Activated B cell treated with CpG ODN at 0.5 μM for 24 hours (primary cell): ENCODE measurements at places on chromosomes 5 and 9.

DNA sequence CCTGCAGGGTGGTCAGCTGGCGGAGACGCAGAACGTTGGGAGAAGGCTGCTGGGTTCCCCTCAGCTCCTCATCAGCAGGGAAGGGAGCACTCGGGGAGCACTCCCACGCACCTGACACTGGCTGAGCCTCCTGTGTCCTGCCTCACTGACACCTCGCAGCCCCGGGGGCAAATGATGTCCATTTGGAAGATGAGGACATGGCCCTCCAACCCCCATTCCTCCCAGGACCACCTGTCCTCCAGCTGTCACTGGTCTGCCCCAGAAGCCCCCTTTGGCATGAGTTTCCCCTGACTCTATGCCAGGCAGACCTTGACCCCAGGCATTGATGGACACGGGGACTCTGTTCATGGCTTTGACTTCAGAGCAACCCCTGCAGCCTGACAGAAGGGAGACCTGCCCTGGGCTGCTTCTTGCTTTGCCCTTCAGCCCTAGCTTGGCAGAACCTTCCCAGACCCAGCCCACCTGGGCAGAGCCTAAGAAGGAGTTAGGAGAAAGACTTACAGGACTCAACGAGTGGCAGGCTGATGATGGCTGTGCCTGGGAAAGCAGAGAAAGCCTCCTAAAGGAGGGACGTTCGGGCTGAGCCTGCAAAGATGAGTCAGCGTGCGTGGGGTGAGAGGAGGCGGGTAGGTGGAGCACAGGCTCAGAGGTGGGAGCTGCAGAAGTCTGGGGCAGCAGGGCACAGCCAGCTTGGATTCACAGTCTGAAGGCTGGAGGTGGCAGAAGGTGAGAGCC is 90.6 kb downstream of the LMX1B start:
- no peak for DNase-seq

- DNase-seq, result no peak
Measured at GRCh38 chr5:78835176-78835575, 149.9 kb downstream of the ARSB start.

DNA sequence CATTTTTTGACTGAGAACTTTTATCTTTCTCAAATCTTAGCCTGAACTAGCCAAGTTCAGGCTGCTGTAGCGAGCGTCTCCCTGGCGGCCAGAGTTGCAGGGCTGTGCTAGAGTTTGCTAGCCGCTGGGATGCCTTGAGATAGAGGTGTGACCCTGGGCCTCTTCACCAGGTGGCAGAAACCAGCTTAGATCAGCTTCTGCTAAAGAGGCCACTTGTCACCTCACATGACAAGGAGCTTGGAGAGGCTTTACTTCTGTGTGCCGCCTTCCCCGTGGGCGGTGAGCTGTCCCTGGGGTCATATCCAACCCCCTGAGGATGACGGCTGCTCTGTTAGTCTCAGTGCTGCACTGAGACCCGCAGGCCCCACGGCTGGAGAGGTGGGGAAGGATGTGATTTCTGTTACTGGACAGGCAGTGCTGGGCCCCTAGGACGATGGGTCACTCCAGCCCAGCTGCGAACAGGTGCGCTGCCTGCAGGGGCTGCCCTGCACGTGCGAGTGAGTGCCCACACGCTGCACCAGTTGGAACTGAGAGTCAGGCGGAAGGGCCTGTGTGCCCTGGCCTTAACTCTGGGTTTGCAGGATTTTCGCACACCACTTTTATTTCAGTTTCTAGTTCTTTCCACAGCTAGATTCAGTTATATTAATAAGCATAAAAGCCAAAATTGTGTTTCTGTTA is 63.8 kb downstream of the EHMT1 start:
- DNase-seq, result no peak

DNA sequence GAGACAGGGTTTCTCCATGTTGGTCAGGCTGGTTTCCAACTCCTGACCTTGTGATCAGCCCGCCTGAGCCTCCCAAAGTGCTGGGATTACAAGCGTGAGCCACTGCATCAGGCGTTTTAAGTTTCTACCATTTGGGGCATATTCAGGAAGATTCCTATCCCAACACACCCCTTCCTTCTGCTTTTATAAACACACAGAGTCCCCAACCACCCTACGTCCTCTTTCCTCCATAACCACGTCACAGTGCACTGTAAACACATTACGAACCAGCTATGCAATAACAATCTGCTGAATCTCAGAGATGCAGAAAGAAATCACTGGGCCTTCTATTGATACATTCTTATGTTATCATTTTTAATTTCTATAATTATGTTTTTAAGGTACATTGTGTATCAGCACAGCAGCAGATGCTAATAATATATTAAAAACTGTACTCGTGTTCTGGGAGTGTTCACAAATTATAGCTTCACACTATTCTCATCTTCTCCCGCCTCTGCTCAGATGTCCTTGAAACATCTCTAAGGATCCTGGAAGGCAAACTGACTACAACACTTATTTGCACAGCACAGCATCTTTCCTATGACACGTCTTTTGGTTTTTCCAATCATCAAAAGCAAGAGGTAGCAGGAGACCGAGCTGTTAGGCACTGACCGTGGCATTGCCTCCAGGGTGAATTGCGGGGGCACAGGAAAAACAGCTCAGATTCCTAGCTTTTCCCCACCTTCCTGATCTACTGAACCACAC is 60.2 kb downstream of the KCNIP1 start:
- DNase-seq, result no peak

DNA sequence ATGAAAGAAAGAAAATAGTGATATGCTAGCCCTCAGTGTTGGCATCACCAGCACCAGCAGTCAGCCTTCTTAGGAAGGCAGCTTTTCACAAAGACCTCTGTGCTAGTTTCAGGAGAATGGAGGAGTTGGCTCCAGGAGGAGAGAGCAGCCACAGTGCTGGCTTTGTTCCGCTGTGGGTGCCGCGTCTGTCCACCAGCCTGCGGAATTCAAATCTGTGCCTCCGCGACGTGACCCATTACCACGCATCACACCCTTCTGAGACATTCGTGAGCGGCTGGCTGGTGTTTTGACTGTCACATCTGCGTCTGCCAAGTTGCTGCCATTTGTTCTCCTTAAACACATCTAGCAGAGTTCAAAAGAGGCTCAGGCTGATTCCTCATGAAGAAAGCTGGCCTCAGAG is 34.4 kb downstream of the SNX18 start:
- DNase-seq, result no peak

GRCh38 chr9:120832807-120833206 is 9.9 kb downstream of the PSMD5 start:
- no peak for DNase-seq

- no peak for DNase-seq
Measured at GRCh38 chr9:132560616-132561202, 21.7 kb upstream of the BARHL1 start.

GRCh38 chr5:63124266-63124665 is 545.6 kb downstream of the LRRC70 start:
- no peak for DNase-seq

DNA sequence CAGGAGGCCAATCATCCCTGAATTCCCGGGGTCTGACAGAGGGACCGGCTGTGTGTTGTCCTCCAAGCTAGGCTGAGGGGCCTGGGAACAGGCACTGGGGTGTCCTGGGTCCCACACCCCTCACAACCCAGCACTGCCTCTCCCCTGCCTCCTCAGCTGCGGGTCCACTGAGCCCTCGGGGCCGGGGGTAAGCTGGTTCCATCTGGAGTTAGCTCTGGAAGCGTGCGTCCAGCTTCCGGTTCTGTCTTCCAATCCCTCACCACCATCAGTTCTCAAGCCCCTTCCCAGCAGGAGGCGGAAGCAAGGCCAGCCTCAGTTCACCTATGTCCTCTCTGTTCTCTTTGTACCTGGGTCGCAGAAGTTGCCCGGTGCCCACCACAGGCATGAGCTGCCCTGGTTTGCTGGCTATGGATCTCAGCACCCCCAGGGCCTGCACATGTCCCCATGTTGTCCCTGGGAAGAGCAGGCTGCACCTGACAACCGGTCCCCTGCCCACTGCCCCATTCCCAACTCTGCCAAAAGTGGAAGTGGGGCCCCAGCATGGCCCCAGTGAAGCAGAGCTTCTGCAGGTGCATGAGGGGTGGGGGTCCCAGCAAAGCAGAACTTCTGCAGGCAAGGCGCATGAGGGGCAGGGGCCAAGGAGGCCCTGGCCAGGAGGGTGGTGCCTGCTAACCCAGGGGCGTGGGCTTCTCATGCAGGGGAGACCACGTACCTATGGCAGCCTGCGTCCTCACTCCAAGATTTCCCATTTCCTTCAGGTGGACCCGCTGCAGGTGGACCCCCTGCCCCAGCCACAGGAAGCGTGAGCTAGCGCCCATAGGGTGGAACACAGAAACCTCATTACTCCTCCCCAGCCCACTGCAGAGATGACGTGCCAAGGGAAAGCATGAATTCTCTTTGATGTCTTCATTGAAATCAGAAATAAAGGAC is 111.9 kb downstream of the ZNF354C start:
- no peak for DNase-seq

- DNase-seq, result no peak
Measured at GRCh38 chr5:38424148-38425060, 132.0 kb downstream of the LIFR start.
